ENCODE measurements at places on chromosomes 12 and 14. TPM values are rescaled to one million over a fixed set of nuclear protein-coding genes. Genes with fewer than 3 reads are reported as not detected.

TROAP gene
- total RNA-seq = 0.58 TPM

RPL41 gene
- 6,021 TPM for total RNA-seq

CLEC1A gene
- total RNA-seq = 5.6 TPM

FOXN3 gene
- 56.9 TPM for total RNA-seq

PLEKHG7 gene
- total RNA-seq = 0.20 TPM

IL22 gene
- not detected for total RNA-seq

DNA sequence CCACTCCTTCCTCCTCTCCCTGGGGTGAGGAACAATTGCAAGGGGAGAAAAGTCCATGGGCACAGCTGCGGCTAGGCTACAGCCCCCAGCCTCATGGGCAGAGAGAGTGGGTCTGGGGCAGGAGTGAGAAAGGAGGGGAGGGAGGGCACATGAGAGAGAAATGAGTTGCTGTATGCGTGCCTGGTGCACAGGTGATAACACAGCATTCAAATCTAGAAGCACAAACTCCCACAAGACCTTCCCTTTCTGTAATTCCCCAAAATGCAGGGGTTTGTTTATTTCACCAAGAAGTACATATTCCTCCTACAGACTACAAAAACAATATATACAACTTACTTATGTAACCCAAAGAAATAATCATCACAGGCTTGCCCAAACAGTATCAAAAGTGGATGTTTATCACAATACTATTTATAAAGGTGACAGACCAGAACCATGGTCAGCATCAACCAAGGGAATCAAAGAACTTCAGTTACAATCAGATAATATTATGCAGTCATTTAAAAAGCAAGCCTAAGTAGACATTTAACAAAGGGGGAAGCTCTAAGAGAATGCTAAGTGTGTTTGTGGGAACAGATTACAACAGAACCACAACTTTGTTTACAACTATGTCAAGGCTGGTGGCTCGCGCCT lies 54.2 kb downstream of the ITPK1 start:
- H3K36me3 ChIP-seq = no peaks in the 10 kb centered on the region
- no peak overlapping the region for H3K27ac ChIP-seq
- DNase-seq = no peak
- no peaks in the 10 kb centered on the region for H3K27me3 ChIP-seq
- H3K4me3 ChIP-seq = no peak overlapping the region

- H3K4me3 ChIP-seq = peak overlapping the region; percentile 16
- no peak for DNase-seq
- H3K27ac ChIP-seq = peak overlapping the region; percentile 2
Observed at GRCh38 chr14:104224131-104224505, 85.7 kb downstream of the KIF26A start.

DNA sequence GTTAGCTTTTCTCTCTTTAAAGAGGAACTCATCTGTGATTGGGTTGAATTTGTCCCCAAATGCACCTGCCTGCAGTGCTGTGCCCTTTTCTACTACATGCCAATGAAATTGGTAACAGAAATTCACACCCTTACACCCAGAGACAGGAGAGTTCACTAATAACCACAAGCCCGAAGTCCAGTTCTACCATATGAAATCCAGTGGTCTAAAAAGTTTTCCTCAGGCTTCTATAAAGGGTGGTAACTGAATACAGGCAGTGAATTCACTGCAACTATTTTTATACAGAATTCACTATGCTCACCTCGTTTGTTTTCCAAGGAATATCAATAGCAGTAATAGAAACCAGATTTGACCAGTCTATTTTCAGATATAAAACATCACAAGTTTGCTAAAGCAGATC lies 31.5 kb upstream of the SOS2 start:
- no peaks in the 10 kb centered on the region for H3K36me3 ChIP-seq
- H3K4me1 ChIP-seq = no peaks in the 10 kb centered on the region
- no peak overlapping the region for H3K4me3 ChIP-seq

DNA sequence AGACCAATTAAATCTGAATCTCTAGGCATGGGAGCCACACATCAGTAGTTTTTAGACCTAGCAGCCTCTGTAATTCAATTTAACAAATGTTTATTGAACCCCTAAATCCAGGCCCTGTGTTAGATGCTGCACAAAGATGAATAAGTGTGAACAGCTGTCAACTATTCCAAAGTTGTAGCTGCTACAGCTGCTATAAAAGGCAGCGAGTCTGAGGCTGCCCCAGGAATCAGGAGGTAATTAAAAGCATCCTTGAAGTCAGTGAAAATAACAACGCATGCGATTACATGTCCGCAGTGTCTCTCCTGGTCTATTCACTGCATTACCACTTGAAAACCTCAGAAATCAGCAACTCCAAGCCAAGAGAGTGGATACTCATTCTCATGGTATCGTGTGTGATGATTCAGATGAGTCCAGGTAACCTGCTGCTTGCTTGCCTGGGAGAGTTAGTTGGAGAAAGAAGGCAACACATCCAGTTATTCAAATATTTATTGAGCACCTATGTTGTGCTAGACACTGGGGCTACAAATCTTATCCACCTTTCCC lies 34.9 kb upstream of the DDHD1 start:
- H3K4me3 ChIP-seq = no peak overlapping the region
- H3K27me3 ChIP-seq = no peaks in the 10 kb centered on the region
- no peak overlapping the region for H3K27ac ChIP-seq
- no peak for DNase-seq

- H3K27me3 ChIP-seq = peaks cover 4% of the 10 kb centered on the region
- H3K4me1 ChIP-seq = peaks cover 9% of the 10 kb centered on the region
- H3K36me3 ChIP-seq = no peaks in the 10 kb centered on the region
- no peak overlapping the region for H3K27ac ChIP-seq
Observed at GRCh38 chr12:49965836-49966235, 4.2 kb downstream of the AQP5 start.

Measured in ovary (tissue), 10 donors.